ENCODE measurements at places on chromosomes 2 and 18.

GRCh38 chr18:3360211-3360610, 89.8 kb upstream of the TGIF1 start:
- DNase-seq = no peak

GRCh38 chr2:189024901-189025618, 50.9 kb downstream of the COL3A1 start:
- DNase-seq = no peak

DNA sequence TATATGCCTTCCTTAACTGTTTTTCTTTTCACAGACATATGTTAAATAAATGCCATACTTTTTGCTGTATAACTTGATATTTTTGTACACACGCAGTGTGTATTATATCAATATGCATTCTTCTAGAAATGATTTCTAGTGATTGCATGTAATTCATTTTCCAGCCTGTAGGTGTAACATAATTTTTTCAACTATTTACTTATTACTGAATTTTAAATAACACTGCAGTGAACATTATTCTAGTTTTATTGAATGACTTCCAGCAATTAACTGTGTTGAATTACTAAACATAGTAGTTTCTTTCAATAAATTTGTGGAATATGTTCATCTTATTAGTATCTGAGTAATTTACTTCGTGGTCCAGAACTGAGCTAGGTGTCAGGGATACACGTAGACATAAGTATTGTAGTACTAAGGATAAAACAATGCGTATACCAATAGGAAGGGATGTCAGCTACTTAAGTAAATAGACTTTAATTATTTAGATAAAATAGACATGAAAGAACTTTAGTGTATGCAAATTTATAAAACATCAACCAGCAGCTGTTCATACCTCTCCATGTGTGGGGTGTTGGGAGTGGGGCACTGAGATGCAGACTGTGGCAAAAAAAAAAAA, 28.0 kb downstream of the TANC1 start:
- DNase-seq = no peak

DNA sequence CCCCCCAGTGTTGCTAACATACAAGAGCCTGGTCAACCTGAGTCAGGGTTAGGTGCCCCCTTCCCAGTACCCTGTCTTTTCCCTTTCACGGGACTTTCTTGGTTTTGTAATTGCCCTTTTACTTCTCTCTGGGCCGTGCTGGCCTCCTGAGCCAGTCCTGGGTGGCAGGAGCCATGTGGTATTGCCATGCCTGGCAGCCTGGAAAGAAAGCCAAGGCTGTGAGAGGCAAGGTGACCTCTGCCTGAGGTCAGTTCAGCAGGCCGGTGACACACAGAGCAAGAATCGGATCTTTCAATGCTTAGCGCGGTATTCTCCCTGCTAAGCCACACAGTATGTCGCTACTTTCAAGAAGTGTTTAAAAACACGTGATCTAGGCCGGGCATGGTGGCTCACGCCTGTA, 52.3 kb downstream of the C18orf63 start:
- no peak for DNase-seq

Measured in NCI-H2081 treated with DMSO at 0.1 percent for 48 hours (cell line).